ENCODE measurements at places on chromosomes 7 and 10. TPM values are rescaled to one million over a fixed set of nuclear protein-coding genes. Genes with fewer than 3 reads are reported as not detected.

Gene PDZD8
- 15.0 TPM for total RNA-seq

Gene NACAD
- total RNA-seq, result 7.9 TPM

Gene EPDR1
- total RNA-seq, result 21.3 TPM

Gene NPY
- not detected for total RNA-seq

Gene EVX1
- total RNA-seq, result not detected

Gene NT5C3A
- 18.8 TPM for total RNA-seq

Gene DPP6
- not detected for total RNA-seq

Gene GATAD1
- 24.8 TPM for total RNA-seq

Gene PHYH
- total RNA-seq, result 17.1 TPM

Gene BTBD16
- total RNA-seq, result not detected

Data from glomerular endothelial cell (primary cell).